ENCODE measurements at places on chromosomes 5 and 9.

DNA sequence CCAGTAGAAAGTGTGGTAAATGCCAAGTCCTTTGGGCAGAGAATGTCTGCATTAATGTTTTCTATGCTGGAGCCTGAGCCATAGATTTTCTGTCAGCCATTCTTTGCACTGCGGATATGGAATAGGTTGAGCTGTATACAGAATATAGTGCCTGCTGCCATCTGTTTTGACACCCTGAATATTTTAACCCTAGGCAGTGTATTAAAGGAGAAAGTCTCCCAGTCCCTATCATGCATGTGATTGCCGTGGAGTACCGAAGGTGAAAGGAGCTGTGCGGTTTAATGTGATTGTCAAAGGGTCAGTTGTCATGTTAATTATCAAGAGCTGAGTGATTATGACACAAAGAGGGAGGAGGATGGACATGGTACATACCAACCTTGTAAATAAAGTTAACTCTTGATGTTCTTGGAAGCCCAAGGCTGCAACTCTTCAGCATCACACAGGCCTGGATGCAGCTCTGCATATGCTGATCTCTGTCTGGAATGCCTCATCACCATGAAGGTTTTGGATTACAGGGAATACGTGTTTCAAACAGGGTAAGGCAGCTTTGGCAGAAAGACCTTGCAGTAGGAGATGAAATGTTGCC, 247.1 kb upstream of the ELAVL2 start:
- DNase-seq: no peak

- no peak for DNase-seq
Measured at GRCh38 chr9:135664266-135664665, 1.2 kb downstream of the LCN9 start.

- DNase-seq: no peak
Measured at GRCh38 chr5:80632700-80633099, 21.8 kb upstream of the MSH3 start.

GRCh38 chr9:14309403-14309802, 4.5 kb downstream of the NFIB start:
- no peak for DNase-seq

DNA sequence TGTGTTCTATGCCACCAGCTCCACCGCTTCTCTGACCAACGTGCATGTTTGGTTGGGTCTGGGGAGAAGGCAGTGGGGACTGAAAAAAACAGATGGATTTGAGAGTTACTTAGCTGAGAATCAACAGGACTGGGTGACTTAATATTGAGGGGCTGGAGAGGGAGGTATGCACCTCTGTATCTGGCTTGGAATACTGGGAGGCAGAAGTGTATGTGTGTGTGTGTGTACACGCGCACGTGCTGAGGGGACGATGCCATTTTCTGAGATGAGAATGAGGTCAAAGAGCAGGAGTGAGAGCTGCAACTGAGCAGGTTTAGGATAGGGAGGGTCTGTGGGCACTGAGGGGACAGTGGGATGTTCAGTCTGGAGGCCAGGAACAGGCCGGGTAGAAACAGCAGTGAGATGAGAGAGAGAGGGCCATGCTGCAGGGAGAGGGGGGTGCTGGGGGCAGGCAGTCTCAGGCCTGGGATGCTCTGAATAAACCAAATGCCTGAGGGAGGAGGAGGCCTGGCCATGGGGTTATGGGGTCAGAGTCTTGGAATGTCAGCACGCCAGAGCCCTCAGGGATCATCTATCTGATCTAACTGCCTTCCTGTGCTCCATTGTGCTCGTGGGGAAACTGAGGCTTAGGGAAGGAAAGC, 14.0 kb downstream of the PDGFRB start:
- DNase-seq: no peak

- no peak for DNase-seq
Measured at GRCh38 chr5:95827892-95828246, 5.3 kb upstream of the GLRX start.

- no peak for DNase-seq
Measured at GRCh38 chr9:22108581-22109370, 99.7 kb upstream of the CDKN2B start.

DNA sequence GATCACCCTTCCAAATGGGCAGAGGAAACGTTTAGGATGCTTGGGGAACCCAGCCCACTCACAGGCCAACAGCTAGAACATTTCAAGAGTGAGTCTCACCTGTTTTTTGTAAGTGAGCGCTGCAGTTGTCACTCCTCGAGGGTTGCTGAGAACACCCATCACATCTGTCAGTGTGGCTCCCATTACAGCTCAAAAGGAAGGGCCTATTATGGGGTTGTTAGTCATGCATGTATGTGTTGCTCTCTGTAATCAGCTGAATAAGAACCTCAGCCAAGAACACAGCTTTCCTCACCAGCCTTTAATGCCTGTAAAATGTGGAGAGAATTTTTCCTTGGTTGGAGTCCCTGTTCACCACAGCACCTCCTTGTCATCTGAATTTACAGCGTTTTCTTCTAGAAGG, 196.3 kb upstream of the KLF4 start:
- no peak for DNase-seq

- no peak for DNase-seq
Measured at GRCh38 chr5:5436203-5436760, 13.8 kb downstream of the ICE1 start.

DNA sequence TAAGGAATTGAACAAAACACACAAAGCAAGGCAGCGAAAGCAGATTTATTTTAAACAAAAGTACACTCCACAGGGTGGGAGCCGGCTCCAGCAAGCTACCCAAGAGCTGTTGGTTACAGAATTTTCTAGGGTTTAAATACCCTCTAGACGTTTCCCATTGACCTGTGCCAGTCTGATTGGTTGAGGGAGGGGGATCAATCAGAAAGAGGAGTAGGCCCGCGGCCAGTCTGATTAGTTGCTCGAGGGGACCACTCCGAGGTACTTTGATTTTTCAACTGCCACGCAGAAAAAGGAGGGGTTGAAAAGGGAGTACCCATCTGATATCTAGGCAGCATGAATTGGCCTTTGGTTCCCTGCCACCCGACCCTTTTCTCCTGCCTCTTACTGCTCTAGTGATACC, 998 bp downstream of the SRP19 start:
- DNase-seq: no peak

DNA sequence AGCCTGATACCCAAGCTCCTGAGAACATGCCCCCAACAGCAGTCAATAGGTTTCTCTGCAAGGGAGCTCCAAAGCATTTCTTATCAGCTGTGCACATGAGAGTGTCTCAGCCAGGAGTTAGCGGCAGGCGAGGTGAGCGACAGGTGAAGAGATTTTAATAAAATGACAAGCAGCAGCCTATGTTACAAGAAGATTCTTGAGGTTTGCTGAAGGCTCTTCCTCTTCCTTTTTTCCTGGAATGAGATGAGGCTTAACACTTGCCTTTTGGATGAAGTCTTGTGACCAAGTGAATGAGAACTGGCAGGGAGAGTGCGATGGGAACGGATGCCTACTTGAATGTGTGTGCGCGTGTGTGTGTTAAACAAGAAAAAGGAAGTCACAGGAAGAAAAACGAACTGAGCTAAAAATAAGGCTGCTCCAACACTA, 76.1 kb downstream of the SHB start:
- no peak for DNase-seq

GRCh38 chr5:54440456-54440893, 15.0 kb upstream of the HSPB3 start:
- DNase-seq: peak; percentile 55

DNA sequence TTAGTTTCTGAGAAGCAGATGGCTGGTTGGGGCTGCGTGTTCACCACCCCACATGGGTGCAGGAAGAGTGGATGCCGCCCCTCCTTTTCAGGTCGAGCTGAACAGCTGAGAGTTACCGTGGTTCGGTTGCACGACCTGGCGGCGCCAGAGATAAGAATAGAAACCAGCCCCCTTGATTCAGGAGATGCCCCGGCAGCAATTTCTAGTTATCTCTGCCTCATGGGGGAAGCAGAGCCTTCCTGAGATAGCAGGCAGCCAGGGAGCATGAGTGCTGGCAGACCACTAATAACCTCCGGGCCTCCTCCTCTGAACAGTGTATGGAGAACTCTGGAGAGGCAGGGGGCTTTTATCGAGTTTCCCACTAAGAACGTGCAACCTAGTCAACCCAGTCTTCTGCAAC, 177.8 kb downstream of the NSG2 start:
- no peak for DNase-seq

All from esophagus muscularis mucosa (tissue), 4 donors.